ENCODE measurements at places on chromosomes 7 and 10.

GRCh38 chr10:114279289-114279688, 40.2 kb downstream of the VWA2 start:
- DNase-seq: peak; percentile 47

- DNase-seq: no peak
Measured at GRCh38 chr10:69278446-69278963, at the start of gene HK1. Gene HK1 (plus strand): TSS chr10:69278496.

GRCh38 chr10:52615756-52616394, 156.7 kb downstream of the MBL2 start:
- no peak for DNase-seq

DNA sequence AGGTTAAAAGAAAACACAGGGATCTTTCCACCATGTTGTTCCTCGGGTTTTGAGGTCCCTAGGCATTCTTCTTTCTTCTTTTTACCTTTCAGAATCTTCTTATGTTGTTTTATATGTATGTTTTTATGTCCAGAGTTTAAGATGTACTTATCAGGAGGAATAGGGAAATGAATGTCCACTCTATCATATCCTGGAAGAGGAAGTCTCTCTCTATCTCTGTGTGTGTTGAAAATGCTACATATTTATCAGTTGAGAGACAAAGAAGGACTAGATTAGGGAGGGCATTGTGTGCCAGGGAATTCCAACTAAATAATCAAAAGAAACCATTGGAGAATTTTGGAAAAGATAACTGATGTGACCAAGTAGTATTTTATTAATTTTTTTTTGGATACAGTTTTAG, 200.5 kb upstream of the POT1 start:
- no peak for DNase-seq

GRCh38 chr10:90276894-90277475, 575.6 kb downstream of the KIF20B start:
- no peak for DNase-seq

DNA sequence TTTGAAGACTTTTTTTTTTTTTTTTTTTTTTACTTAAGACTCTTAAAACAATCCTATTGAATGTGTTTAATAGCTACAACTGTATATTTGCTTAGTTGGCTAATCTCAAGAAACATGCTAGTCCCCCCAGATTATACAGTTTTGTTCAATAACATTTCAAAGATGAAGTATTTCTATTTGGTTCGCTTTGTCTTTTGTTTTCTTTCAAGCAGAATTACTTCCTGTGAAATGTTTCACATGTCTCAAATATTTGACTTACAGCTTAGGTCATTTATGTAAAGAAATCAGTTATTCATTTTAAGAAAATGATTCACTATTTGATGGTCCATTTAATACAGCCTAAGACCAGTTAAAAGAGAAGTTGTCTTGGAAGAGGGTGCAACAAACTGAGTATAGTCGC, 12.8 kb upstream of the LAMB1 start:
- DNase-seq: no peak

DNA sequence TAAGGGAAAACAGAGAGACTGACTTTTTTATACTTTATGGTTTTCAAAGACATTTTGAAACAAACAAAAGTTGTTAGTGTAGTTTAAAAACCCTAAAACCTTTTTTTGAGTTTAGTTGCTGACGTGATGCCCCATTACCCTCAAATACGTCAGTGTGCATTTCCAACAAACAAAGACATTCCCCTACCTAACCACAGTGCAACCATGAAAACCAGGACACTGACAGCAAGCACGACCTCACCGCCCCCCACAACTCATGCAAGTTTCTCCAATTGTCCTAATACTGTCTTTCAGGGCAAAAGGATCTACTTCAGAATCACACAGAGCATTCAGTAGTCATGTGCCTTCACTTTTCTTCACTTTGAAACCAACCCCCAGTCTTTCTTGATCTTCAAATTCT, 75.0 kb downstream of the WNT2 start:
- no peak for DNase-seq

- peak; percentile 64 for DNase-seq
Measured at GRCh38 chr10:47025253-47025539, 114.0 kb downstream of the PTPN20 start.

- DNase-seq: no peak
Measured at GRCh38 chr7:31934551-31934950, 135.7 kb downstream of the PDE1C start.

DNA sequence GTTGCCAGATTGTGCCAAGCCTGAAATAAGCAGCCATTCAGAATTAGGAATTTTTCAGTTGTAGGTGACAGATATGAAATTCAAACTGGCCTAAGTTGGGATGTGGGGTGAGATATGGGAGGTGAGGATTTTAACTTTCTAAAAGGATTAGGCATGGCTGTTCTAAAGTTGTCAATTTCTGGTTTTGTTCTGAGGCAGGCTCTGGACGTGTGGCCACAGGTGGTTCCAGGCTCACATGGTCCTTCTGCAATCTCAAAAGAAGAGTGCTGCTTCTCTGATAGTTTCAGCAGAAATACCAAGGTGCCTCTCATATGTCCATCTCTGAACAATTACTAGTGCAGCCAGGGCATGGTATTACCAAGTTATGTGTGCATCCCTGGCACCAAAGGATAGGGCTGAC, 21.4 kb downstream of the EFCAB10 start:
- DNase-seq: no peak

- no peak for DNase-seq
Measured at GRCh38 chr7:100613412-100614175, 1.3 kb downstream of the MOSPD3 start.

- no peak for DNase-seq
Measured at GRCh38 chr7:73577627-73578341, 595 bp downstream of the TBL2 start.

GRCh38 chr7:36723951-36724664, at the start of gene AOAH:
Gene AOAH (minus strand): TSS chr7:36724494. CDS start chr7:36724148, 346 bp downstream.
- DNase-seq: no peak

- no peak for DNase-seq
Measured at GRCh38 chr7:69763513-69763912, 165.2 kb downstream of the AUTS2 start.

GRCh38 chr7:138873220-138873892, 75.4 kb upstream of the ATP6V0A4 start:
- DNase-seq: no peak
